ENCODE measurements at places on chromosomes 2 and 18.

GRCh38 chr2:107313316-107313715, 427.3 kb upstream of the ST6GAL2 start:
- no peak for DNase-seq

GRCh38 chr2:207768168-207768865, 1.4 kb downstream of the FZD5 start:
- no peak for DNase-seq

GRCh38 chr2:154952346-154952980, 254.0 kb downstream of the KCNJ3 start:
- DNase-seq, result no peak

- no peak for DNase-seq
These were observed 54.1 kb downstream of the EIPR1 start for GRCh38 chr2:3323360-3324035.

DNA sequence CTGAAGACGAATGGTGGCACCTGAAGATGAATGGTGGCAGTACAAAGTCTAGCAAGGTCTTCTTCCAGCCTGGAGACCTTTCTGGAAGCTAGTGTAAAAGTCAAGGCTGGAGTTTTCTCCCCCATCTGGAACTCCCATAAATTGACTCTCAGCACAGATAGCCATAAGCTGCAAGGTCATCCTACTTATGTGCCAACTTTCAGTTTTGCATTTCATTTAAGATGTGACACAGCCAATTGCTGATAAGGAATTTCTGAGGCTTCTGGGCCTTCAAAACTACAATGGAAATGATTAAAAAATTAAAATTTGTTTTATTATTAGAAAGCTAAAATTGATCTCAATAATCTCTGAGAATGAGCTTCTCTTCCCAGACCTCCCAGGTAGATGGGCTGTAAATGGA, 10.2 kb downstream of the XDH start:
- DNase-seq, result no peak

GRCh38 chr2:74406035-74406434, 15.4 kb downstream of the C2orf81 start:
- no peak for DNase-seq

Data from NCI-H187 treated with DMSO at 0.1 percent for 48 hours (cell line).